ENCODE measurements at places on chromosomes 12 and 14.

- no peak for DNase-seq
Observed at GRCh38 chr14:20379743-20380142, 33.6 kb downstream of the TEP1 start.

- no peak for DNase-seq
Observed at GRCh38 chr12:98572010-98572409, 21.5 kb upstream of the SLC25A3 start.

DNA sequence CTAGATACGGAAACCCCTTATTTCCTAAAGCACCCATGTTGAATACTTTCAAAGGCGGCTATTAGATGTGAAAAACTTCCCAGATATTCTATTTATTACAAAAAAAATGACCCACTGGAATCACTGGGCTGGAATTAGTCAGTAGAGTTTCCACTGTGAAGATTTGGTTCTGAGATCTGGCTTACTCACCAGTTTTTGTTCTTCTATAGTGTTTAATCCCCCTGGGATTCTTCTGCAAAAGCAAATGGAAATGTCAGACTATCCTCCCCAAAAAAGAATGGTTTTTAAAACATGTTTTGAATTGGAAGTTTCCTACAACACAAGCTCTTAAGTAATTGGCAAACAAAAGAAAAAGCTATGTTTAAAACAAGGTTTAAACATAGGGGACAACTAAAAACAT lies 166.4 kb downstream of the STXBP6 start:
- no peak for DNase-seq

GRCh38 chr14:24665440-24665991 lies 31.5 kb upstream of the GZMB start:
- no peak for DNase-seq

GRCh38 chr12:49121047-49121696 lies 10.0 kb downstream of the TUBA1B start:
- no peak for DNase-seq

- no peak for DNase-seq
Observed at GRCh38 chr14:104874571-104875411, 9.7 kb downstream of the CEP170B start.

- no peak for DNase-seq
Observed at GRCh38 chr12:89717759-89718523, 9.3 kb upstream of the ATP2B1 start.

- no peak for DNase-seq
Observed at GRCh38 chr14:39469094-39469710, 37.0 kb upstream of the FBXO33 start.

GRCh38 chr12:32497864-32498263 lies 98.5 kb downstream of the FGD4 start:
- no peak for DNase-seq
